ENCODE measurements at places on chromosomes 12 and 14.

DNA sequence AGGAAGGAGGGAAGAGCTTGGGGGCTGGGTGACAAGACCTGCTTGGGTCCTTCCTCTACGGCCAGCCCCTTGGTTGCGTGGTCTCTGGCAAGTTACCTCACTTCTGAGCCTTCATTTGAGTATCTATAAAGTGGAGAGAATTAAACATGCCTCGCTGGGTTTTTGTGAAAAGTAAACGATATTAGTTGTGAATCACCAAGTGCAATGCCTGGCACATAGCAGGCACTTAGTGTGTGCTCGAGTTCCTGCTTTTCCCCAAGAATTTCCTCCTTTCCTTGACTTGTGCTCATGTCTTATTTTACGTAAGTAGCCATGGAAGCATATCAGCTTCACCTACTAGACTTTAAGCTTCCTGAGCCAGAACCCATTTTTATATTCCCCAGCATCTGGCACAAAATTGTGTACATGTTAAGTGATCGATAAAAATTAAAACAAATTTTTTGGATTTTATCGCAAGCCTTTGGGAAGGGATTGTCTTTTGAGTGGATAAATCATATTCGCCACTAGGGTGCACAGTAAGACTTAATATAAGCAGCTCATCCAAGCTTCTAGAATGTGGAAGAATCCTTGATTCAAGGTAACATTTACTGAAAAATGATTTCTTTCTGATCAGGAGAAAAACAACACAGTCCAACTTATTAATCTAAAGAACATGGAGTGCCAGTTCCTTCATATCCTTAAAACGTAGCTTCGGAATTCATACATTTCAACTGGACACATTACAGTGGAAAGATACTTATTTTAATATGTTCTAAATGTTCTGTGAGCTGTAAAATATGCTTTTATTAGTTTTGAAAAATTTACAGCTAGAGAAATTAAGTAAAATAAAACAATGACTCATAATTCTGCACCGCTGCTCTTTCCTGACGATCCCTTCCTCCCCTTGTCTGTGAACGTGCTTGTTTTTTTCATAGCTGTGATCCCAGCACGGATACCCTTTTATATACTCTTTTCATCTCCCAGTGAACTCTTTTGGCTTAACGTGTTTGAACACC, 62.0 kb downstream of the SLC25A47 start:
- DNase-seq = no peak

DNA sequence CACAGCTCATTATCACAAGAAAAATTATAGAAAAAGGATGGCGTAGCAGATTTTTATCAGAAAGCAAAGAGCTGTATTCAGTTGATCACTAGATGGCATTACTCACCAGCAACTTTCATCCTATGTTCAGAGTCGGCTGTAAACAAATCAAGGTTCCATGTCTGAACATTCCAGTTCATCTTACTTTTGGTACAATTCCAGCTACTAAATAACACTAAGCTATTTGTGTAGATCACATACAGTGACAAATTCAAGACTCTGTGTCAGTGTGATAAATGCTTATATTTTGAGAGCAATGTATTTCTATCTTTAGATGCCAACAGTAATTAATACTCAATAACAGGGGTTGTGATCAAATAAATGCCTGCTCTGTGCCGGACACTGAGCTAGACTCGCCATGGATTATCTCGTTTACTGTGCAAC, 30.1 kb downstream of the NRDE2 start:
- no peak for DNase-seq

DNA sequence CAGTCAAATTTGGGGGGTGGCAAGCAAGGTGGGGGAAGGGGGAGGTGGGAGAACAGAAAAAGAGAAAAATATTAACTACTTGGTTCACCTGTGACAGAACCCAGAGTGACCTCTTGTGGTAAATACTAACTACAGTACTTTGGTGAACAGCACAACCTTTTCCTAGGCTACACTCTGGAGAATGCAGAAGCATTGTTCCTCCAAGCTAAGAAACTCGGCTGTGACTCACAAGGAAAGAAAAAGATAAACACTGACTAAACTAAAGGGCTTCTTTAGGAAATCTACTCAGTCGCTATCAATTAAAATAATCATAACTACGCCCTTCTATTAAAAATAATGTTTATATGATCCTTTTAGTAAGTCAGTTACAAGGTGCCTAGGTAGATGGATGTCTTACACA, 5.4 kb downstream of the KCNH5 start:
- DNase-seq = no peak

- no peak for DNase-seq
Observed at GRCh38 chr12:93243689-93244513, 133.8 kb upstream of the NUDT4 start.

GRCh38 chr12:122182887-122183587, at the start of gene LRRC43:
LRRC43 (plus strand) TSS chr12:122183123; CDS start chr12:122183145, 22 bp downstream.
- DNase-seq = no peak

DNA sequence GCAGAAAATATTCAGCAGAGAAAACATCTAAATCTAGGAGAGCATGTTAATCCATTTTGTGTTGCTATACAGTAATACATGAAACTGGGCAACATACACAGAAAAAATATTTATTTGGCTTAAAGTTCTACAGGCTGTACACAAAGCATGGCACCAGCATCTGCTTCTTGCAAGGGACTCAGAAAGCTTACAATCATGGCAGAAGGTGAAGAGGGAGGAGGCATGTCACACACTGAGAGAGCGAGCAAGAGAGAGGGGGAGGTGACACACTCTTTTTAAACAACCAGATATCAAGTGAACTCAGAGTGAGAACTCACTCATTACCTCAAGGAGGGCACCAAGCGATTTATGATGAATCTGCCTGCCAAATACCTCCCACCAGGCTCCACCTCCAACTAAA, 94.2 kb upstream of the CNOT2 start:
- no peak for DNase-seq

DNA sequence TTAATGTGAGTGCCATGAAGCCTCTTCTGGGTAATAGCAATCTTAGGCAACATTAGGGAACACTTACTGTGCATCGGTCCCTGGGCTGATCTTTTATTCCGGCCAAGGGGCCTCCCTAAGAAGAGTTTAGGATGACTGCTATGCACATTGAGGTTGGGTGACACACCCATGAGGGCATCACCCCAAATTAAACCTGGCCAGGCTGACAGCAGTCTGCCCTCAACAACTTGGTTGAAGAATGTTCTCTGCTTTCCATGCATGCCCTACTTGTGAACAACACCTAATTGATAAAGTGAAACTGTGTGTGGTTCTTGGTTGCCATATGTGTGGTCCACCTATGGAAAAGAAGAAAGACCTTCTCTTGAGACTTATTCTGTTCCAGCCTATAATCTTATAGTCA, 1098.0 kb downstream of the BCL11B start:
- DNase-seq = no peak

DNA sequence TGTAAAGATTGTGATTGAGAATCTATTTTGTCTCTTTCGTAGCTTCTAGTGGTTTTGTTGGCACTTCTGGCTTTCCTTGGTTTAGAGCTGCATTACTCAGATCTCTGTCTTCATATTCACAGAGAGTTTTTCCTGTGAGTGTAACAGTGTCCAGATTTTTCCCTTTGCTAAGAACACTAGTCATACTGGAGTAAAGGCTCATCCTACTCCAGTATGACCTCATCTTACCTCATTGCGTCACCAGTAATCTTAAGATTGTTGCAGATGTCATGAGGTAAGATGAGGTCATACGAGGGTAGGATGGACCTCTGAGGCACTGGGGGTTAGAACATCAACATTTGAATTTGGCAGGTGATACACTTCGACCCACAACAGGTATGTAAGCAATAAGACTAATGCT, 461.2 kb downstream of the FLRT2 start:
- DNase-seq = no peak

DNA sequence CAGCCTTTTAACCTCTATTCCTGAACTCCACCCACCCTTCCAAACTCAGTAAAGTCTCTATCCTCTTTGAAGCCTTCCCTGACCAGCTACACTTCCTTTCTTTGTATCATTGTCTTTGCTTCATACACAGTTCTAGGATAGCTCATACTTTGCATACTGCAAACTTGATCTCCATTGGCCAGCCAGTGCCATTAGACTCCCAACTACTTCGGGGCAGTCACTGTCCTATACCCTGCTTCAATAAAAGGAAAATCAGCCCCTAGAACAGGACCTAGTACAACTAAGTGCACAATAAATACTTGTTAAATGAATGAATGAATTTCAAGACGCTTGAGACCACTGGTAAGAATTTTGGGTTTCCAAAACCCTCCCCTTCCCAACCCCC, 521 bp upstream of the PIP4K2C start:
- no peak for DNase-seq

- DNase-seq = no peak
Observed at GRCh38 chr12:51549637-51550036, 41.4 kb upstream of the SCN8A start.

GRCh38 chr12:3977621-3978020, 104.4 kb upstream of the PARP11 start:
- DNase-seq = no peak

DNA sequence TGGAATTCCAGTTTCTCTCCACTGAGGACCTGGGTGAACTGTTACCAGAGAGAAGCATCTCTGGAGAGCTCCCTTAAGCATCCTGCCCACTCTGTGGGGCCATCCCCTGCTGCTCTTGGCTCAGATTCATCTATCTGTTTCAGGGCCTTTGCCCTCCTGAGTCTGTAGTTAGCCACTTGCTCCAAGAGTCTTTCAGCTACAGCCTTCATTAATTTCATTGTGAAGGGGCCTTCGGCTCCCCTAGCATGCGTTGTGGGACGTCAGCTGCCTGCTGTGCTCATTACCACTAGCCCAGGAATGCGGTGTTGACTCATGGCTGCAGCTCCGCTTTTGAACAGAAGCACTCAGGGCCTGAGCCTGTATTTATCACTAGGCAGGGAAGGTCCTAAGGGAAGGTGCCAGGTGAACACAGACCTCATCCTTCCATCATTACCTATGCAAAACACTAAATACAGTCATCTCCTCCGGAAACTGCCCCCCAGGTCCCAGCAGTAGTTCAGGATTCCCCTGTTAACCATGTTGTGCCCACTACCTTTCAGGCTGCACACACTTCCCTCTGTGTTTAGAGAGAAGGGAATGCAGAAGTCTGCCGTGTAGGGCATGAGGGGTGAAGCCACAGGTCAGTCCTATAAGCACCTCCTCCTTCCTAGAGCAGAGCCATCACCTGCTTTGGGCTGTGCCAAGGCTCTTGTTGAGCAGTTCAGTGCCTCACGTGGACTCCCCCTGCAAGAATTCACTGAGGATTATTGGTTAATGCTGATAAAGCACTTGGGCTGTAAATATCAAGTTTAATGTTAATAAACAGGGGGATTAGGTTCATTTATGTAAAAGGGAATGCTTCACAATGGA, 191.4 kb downstream of the CACNA1C start:
- no peak for DNase-seq

DNA sequence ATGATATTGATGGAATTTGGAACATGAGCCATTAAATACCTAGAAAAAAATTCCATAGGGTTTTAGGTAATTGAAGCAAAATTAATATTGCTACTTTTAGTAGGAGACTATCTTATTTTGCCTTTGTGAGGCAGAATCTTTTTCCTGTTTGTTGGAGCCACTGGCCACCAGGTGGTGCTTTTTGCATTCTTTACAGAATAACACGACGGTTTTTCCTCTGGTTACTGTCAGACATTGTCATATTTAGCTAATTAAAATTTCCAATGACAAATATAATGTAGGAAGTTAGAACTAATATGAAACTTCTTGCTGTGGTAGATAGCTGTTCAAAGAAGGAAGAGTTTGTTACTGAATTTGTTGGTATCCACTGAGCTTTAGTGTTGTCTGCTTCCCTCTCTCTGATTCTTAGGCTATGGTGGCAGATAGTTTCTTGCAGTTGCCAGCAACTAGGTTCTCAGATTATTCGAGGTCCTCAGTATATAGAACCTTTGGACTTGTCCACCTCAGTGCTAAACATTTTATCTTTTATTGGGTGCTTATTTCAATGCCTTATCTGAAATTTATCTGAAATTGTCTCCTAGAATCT, 25.7 kb downstream of the RAB21 start:
- DNase-seq = peak; percentile 7

DNA sequence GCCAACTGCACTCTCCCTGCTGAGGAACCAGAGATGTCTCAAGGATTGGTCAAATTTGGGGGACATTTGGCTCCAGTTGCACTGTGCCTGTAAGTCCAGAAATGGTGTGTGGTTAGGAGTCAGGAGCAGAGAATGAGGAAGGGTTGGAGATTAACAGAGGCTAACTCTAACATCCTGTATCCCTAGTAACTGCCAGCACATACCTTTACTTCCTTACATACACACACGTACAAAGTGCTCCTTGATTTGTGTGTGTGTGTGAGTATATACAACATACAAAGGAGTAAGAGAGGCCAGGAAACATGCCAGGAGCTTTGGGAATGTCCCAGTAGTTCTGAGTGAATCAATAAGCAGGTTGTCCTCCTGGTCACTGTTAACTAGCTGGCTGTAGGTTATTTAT, 39.8 kb upstream of the NRXN3 start:
- no peak for DNase-seq

- DNase-seq = no peak
Observed at GRCh38 chr12:30794591-30795409, 40.0 kb upstream of the CAPRIN2 start.

DNA sequence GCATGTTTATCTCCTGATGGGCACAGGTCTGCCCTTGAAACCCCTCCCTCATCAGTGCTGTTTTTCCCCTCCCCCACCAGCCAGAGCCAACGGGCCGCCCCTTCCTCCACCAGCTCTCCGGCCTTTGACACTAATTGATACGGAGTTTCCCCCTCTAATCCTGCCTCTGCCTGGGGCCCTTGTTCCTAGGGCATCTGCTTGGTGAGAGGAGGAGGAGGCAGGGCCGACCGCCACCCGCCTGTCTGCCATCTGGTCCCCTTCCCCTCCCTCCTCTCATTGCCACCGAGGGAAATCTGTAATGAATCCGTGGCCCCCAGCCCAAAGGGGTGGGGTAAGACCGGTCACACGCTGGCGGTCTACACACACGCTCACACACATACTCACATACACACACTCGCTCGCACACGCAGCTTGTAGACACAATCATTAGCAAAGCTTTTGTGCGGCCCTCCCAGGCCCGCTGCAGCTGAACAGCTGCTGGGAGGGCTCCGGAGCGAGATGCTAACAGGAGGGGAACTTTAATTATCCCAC, 27.4 kb downstream of the SRRM4 start:
- no peak for DNase-seq

DNA sequence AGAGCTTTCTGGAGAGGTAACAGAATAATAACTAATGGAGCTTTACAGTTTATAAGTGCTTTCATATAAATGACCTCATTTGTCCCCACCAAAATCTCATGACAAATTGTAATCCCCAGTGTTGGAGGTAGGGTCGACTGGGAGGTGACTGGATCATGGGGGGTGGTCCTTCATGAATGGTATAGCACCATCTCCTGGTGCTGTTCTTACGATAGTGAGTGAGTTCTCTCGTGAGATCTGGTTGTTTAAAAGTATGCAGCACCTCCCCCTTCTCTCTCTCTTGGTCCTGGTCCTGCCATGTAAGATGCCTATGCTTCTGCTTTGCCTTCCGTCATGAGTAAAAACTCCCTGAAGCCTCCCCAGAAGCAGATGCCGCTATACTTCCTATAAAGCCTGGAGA, 423.3 kb upstream of the GARIN6 start:
- DNase-seq = no peak

DNA sequence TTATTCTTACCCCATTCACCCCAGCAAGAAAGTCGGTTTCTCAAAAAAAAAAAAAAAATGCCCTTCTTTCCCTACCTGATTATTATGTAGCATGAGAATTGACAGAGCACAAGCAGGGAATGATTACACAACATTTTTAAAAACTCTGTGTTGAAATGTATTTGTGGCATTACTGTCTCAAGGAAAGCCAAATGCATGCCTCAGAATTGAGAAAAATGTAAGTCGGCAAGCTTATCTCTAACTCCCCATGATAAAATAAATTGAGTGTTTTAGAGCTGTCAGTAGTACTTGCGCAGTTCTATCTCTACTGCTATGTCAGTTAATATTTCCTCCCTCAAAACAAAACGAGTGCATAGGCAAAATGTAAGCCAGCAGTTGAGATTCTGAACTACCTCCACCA, 25.7 kb downstream of the ANO4 start:
- no peak for DNase-seq

All from activated CD4-positive, alpha-beta T cell treated with anti-CD3 and anti-CD28 coated beads for 24 hours (primary cell).